ENCODE measurements at places on chromosomes 5 and 9. TPM values are rescaled to one million over a fixed set of nuclear protein-coding genes. Genes with fewer than 3 reads are reported as not detected.

DNA sequence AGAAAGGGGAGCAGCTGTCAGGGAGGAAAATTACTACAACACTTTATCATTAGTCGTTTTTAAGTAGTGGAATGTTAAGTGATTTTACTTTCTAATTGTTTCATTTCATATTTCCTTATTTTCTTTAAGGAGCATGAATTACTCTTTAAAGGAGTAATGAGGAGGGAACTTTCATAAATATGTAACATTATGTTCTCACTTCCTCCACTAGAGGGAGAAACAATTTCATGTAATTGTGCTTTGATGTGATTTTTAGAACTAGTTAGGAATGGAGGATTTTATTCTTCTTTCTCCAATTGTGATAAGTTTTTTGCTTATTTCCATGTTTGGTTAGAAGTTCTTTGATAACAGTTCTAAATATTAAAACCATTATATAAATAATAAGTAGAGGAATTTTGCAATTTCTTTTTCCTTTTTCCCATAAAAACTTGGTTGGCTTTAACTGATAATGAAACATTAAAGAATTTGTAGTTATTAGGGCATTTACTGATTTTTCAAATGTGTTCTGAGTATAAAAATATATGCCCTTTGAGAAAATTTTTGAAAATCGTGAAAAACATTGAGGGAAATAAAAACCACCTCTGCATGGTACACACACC, 25.6 kb downstream of the CEP78 start:
- peak; percentile 31 for DNase-seq

DNA sequence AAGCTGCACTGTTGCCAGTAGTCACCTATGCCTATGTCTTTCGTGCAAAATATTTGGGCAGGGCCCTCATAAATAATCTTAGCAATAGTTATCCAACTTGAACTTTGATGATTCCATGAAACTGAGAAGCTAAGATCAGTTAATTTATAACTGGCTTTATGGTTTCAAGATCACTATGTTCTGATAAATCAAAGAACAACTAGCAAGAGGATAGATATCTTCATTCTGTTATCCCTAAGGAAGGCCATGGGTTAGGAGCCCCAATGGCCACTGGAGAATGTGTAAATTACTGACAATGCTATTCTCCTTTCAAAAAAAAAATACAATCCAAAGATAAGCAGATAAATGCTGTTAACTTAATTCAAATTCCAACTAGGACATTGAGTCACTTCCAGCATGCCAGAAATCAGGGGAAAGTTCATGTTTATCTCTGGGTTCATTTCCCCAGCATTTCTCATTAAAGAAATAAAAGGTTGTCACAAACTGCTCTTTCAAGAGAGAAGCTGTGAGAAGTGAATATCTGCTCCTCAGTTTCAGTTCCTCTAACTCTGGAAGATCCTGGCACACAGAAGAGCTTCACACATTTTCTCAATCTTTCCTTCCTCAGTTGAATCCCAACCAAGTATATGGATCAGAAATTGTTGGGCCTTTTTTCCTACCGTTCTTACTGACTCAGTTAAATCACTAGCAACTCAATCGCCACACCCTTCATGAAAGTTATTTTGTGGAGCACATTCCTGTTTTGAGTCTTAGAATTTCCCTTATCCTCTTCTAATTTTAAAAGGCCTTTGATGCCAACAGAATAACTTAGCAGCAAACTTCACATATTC, 59.6 kb upstream of the SLC1A1 start:
- no peak for DNase-seq

DNA sequence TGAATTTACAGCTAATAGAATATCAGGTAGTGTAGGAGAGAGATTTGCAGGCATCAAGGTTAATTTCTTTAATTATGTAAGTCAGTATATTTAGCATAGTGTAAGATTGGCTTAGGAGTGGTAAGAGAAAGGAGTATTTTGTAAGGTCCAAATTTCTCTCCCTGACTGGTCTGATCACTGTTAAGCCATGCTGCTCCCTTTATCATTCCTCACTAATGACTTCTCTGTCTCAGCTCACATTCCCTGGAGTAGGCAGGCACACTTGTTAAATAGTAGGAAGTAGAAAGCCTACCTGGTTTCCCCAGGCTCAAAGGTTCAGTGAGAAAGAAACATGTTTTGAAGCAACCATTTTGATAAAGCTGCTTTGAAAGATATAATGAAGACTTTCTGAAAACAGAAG, 90.7 kb downstream of the SMIM15 start:
- peak; percentile 27 for DNase-seq

Gene ERMP1
- 15.9 TPM for polyA plus RNA-seq

Gene GABRP
- polyA plus RNA-seq, result 192 TPM

DNA sequence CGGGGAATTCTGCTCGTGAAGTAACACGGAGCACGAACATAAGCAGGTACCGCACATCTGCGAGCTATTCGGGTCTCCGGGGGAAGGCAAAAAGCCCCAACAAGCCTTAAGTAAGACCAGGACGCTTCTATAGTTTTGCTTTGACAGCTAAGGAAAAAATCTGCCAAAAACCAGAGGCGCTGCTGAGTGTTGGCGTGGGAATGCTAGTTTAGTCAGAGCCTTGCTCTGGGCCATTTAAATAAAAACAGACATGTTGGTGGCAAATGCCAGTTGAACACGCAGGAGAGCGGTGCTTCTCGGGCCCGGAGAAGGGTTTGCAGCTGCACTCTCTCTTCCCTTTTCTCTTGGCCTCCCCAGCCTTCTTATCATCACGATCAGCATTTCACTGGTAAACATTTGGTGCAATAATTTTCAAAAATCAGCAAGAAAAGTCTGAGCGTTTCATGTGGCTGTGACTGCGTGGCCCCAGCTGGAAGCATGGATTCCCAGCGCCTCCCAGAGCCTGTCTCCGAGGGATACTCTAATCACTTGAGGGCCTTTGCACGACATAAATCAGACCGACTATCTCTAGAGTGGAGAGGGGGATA, 6.4 kb upstream of the NOTCH1 start:
- DNase-seq, result peak; percentile 62

DNA sequence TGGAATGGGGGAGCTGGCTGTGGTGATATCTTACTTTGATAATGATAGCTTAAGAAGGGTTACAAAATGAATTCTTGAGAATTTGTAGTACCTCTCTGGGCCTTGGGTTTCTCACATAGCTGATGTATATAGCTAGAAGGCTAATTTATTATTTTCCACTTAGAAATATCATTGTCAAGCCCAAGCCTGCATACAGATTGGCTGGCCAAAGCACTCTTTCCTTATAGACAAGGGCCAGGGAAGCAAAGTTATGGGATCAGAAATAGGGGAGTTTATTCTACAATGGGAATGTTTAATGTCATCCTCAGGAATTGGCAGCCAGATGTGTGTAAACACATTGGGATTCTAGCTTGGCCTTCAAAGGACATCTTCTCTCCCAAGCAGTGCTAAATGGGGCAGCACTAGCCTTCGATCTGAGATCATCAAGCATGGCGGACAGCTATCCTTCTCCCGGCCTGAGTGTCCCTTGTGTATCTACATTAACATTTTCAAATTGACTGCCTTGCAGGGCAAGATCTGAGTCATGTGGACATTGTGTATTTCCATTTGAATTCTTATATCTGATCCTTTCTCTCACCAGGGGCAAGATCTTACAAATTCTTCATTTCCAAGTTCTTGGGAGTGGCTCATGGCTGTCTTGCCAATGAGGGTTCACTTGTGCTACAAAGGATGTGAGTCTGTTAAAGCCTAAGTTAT, 457.2 kb downstream of the ARHGEF28 start:
- no peak for DNase-seq

Data from hepatocyte (in vitro differentiated cells).